HT1080 (cell line): ENCODE measurements at places on chromosomes 1 and 21.
A peak's percentile ranks its signal among the peaks of the same experiment; 100 is the strongest.

DNA sequence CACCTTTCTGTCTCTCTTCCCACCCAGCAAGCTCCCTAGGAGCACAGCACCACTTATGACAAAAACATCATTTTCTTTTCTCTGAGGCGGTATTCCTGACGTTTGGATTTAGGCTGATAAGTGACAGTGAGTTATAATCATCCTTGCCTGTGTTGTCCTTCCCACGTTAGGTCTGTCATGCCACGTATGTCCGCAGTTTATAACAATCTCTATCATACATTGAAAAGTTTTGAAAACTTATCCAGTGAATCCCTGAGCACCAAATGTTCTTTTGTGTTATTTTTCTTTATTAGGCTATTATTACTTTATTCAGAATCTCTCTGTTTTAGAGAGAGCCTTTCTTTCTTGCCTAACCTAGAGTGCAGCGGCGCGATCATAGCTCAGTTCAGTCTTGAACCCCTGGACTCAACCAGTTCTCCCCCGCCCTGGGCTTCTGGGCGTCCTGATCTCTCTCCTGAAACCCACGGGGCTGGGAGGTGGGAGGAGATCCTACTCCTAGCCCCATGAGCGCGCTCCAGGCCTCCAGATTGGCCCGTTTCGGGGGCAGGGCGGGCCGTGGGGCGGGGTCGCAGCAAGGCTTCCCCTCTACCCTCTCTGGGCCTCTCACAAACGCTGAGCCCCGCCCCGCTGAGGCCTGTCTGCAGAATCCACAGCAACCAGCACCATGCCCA is at the start of gene GSTM2:
TSS of gene GSTM2 (plus strand) at position 606 of the 671 bp plus-strand sequence. CDS start at position 665, 59 bp downstream.
- peak; percentile 71 for DNase-seq

DNA sequence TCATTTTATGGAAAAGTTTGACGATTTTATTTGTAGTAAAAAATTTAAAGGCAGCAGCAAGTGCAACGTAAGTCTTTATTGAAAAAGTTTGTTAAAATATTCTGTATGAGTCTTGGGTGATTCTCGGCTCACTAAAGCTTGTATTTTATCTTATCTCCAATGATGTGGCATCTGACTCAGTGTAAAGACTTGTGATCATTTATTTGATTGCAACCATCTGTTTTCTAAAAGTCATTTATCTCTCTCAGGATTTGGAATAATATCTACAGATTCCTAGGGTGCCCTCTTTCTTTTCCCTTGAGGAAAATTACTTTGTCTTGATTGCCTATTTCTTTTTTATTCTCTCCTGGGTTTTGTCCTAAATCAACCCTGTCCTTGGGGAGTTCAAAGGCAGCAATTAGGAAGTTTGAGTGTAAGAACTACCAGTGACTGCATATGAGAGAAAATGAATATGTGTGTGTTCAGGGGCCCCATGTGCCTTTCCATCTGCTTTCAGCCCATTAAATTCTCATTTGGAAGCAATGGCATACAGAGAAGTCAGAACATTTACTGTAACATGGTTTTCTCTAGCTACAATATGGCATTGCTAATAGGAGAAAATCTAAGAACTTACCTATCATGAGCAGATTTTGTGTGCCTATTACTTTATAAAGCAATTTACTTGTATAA is 575.0 kb upstream of the CHRM3 start:
- DNase-seq: no peak

- no peak for DNase-seq
Measured at GRCh38 chr1:17480846-17481245, 41.4 kb upstream of the RCC2 start.

- DNase-seq: no peak
Measured at GRCh38 chr1:54355931-54356679, 50.1 kb downstream of the SSBP3 start.

DNA sequence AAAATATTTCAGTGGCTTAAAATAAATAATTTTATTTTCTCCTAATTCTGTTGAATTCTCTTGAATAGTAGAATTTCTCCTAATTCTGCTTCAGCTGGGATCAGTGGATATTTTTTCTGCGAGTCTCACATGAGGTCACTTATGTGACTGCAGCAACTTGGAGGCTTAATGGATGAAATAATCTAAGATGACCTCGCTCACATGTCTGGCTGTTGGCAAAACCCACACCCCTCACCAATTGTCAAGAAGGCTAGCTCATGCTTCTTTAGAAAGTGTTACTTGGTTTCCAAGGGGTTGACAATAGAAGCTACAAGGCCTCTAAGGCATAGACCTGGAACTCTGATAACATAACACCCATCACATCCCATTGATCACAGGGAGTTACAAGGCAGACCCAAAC is 156.9 kb upstream of the DPYD start:
- DNase-seq: no peak

DNA sequence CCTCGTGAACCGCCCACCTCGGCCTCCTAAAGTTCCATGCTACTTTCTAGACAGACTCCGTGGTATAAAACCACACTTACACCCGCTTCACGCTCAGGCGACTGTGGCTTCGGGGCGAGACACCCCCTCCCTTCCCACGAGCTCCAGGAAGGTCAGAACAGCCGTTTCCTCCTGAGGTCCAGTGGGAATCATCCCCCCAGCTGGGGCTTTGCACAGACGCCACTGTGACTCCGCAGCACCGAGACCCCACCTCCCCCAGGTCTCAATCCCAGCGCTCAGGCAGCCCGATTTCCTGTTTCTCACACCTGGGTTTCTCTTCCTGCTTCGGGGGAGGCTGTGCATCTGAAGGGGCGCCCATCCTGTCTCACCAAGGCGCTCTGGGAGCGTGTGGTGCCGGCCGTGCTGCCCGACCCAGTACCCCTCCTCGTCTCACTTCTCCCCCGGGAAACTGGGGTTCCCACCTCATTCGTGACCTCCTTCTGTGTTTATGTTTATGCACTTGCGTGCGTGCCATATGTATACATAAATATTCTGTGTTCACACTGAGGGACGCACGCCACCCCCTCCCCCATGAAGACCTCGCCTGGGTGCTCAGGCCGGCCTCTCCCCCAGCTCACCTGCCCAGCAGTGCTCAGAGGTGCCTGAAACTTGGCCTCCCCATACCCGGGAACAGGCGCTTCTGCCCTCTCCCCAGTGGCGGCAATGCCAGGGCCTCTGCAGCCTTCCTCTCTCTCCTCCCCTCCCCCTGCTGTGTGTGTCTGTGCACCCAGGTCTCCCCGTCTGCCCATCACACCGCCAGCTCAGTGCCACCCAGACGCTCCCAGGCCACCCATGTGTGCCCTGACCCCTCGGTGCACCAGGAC is 14.6 kb downstream of the SLC35E2B start:
- DNase-seq: no peak

DNA sequence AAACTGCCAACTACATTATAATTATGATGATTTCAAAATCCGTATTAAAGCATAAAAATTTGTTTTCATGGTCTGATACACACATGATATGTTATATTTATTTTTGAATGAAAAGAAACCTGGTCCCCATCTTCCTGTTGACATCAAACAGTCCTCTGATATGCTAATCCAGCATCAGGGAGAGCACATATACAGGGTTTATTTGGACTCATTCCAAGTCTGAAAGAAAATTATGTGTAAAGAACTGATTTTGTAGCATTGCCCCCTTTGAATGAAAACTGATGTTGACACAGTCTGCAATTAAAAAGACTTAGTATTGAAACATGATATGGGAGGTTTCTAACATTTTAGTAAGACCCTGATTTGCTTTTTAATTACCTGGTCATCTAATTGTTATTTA is 119.4 kb downstream of the NEK7 start:
- no peak for DNase-seq

DNA sequence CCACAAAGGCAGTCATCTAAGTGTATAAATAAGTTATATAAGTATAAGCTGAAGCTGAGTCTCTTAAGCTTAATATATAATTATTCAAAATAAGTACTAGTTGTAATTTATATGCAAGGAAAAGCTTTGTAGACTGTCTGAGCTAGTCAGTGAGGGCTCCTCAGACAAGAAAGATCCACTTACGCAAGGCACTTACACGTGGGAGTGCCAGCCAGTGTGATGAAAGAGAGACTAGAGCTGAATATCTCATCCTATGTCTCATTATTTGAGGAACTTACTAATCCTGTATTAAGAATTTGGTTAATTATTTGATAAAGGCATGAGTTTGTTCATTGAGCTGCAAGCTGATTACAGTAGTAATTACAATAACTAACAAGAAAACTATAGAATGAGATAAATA is 146.9 kb downstream of the PDE4B start:
- DNase-seq: no peak

DNA sequence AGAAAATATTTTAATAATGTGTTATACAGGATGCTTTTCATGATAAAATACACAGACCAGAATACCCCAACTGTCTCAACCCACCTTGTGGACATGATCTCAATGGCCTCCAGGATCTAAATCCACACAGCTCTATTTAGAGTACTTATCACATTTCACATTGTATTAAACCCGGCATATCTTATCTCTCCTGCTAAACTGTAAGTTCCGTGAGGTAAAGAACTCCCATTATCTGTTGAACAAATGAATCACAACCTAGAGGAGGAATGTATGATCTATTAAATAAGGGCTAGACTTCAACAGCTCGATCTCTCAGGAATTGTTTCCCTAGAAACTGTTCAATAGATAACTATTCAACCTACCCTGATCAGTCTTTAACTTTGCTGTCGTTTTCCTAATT is 6.9 kb downstream of the ETV3 start:
- no peak for DNase-seq

GRCh38 chr1:167447521-167448136 is 70.7 kb downstream of the CD247 start:
- DNase-seq: peak; percentile 53

- DNase-seq: no peak
Measured at GRCh38 chr1:78052685-78053405, 7.1 kb downstream of the GIPC2 start.

GRCh38 chr1:182616130-182617013 is 12.2 kb upstream of the RGS16 start:
- peak; percentile 69 for DNase-seq

DNA sequence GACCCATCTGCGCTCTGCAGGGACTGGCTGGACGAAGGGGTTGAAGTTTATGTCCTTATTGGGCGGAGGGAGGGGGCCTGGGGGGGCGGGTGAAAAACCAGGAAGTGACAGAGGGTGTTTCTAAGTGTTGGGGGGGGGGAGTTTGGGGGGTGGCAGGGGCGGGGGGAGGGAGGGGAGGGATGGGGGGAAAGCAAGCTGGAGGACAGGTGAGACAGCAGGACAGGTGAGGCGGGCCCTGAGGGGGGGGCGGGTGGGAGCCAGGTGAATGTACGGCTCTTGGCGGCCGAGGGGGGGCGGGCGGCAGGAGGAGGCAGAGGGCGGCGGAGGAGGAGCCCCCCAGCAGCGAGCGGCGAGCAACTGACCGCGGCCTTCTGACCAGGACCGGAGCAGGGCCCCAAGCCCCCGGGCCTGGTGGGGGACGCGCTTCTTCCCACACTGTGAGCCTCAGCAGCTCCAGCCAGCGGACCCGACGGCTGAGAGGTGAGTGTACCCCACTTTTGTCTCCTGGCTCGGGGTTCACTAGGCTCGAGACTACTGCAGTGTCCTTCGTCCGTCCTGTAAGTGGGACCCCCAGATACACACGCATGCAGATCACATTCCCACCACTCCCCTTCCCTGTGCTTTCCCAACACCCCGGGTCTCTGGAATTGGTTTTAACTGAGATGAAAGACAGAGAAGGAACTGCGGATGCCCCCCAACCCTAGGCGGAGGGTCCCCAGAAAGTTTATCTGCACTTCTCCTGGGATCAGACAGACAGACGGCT is at the start of gene ZBTB7B:
TSS of gene ZBTB7B (plus strand) at position 339 of the 763 bp plus-strand sequence. CDS start 11,859 bp downstream, outside the sequence.
- DNase-seq: no peak

DNA sequence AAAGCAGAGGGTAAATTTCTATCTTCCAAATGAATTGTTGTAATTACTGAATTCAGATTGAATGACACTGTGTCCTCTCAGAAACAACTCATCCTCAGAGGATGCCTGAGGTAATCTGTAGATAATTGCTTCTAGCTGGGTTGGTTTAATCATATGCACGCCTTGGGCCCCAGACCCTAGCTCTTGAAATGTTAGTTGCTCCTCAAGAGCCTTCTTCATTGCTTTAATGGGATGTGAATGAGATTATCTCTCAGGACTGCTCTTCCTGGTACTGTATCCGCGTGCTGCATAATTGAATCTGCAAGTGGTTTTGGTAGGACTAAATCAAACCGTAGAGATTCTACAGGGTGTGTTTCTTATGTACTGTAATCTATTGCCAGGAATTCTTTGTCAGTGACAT is 569.3 kb upstream of the NEGR1 start:
- no peak for DNase-seq

DNA sequence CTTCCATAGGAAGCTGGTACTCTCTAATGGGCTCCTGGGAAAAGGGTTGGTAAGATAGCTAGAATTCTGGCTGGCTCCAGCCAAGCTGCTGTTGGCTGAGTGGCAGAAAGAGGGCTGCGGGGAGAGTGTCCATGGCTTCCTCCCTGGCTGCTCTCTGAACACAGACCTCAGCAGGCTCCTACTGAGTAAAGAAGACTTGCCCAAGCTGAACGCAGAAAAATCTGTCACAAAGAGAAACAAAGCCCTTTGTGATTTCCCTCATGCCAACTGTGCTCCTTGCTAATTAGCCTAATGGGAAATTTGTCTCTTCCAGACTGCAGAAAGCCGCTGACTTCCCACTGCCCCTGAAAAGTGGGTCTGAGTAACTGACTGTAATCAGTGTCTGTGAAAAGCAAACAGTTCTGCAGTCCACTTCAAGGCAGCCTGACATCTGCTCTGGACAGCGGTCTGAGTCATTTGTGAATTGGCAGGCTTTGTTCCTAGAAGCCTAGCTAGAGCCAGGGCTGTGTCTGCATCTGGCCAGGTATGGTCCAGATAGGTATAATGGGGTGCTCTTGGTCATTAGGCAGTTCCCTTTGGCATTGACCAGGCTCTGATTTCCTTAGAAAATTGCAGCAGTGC is 282.8 kb downstream of the ZNF648 start:
- peak; percentile 56 for DNase-seq

- no peak for DNase-seq
Measured at GRCh38 chr1:91121366-91121765, 99.5 kb upstream of the ZNF644 start.

GRCh38 chr1:160131803-160132565 is 16.4 kb downstream of the ATP1A2 start:
- DNase-seq: no peak

GRCh38 chr1:204498981-204499380 is 4.4 kb upstream of the PIK3C2B start:
- no peak for DNase-seq

- no peak for DNase-seq
Measured at GRCh38 chr1:184633785-184634184, 120.9 kb downstream of the EDEM3 start.

DNA sequence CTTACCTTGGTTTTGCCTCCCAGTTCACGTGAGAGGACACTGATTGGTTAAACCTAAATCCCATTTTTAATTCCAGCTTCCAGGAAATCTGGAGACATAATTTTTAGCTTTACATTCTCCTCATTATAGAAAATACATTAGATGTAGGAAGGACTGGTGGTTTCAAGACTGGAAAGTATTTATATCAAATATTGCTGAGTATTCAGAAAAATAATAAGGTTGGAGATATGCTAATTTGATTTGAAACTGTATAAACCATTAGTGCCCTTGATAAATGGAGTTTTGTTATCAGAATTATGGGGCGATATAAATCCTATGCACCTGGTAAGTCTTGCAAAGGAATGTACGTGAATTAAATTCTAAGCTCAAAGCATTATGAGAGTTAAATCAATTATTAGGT is 218.0 kb upstream of the ADGRL4 start:
- no peak for DNase-seq
